ENCODE measurements at places on chromosomes 1 and 21. TPM values are rescaled to one million over a fixed set of nuclear protein-coding genes. Genes with fewer than 3 reads are reported as not detected.

Gene ZYG11A
- 0.03 TPM for polyA plus RNA-seq

Gene FCRLB
- 4.3 TPM for polyA plus RNA-seq

Gene TNNT2
- 3.8 TPM for polyA plus RNA-seq

Gene TNFRSF4
- polyA plus RNA-seq: 23.4 TPM
